ENCODE measurements at places on chromosomes 7 and 10.

DNA sequence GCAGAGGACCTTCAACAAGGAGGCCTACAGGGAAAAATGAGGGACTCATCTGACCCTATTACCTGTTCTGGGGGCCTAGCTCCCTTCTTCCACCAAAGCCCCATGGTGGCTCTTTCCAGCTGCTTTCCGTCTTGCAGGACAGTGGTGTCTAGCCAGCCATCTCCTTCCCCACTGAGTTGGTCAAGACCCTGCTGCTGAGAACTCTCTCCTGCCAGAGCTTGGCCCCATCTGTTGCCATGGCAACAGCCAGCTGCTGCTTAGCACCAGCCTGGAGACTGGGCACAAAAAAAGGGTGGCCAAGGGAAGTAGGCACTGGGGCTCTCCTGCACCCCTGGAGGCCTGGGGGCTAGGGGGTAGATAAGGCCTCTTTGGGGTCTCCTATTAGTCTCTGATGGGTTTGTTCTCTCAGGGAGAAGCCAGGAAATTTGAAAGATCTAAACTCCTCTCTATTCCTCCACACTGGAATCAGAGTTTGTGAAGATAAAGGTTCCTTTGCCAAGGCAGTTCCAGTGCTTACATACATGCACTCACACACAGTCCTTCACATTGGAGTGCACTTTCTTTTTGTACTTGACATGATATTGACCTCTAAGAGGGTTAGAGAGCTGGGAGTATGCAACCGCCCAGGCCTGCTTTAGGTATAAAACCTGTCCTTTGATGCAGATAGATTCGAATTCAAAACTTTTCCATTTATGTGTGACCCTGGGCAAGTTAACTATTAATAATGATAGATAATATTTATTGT, 15.8 kb downstream of the TSPAN33 start:
- DNase-seq = no peak

- DNase-seq = no peak
Observed at GRCh38 chr7:27172823-27173510, 1.2 kb downstream of the HOXA10 start.

DNA sequence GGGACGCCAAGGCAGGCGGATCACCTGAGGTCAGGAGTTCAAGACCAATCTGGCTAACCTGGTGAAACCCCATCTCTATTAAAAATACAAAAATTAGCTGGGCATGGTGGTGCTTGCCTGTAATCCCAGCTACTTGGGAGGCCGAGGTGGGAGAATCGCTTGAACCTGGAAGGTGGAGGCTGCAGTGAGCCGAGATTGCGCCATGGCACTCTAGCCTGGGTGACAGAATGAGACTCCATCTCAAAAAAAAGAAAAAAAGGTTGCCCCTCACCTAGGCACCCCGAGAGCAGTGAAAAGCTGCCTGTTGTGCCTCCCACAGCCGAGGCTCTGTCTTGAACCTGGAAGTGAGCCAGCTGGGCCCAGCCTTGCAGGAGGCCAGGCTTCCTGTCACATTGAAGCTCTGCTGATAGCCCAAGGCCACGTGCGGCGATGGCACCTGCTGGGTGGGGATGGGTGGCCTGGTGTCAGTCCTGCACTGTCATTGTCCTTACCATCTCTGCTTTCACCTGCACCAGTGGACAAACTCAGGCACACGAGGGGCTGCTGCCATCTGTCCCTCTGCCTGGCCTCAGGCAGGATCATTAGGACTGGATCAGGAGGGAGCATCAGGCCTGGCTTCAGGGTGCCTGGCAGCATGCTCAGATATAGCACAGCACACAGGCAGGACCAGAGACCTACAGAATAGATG, 37.8 kb downstream of the DNAJB12 start:
- DNase-seq = no peak

DNA sequence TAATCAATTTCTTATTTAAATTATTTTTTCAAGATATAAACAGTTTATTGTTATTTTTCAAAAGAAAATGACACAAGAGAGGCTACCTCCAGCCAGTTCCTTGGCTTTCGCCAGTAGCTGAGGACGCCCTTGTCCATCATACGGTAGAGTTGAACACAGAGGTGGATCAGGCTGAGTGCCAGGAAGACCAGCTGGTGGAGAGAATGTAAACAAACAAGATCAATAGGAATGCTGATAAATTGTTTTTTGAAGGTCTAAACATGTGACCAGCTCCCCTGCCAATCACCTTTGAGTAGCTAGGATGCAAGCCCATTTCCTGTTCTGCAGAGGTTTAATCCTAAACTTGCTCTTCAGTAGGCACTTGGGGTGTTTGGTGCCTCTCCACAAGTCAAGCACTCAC, 138.9 kb downstream of the PKD1L1 start:
- DNase-seq = no peak

- no peak for DNase-seq
Observed at GRCh38 chr7:96187735-96188134, 134.2 kb downstream of the SLC25A13 start.

DNA sequence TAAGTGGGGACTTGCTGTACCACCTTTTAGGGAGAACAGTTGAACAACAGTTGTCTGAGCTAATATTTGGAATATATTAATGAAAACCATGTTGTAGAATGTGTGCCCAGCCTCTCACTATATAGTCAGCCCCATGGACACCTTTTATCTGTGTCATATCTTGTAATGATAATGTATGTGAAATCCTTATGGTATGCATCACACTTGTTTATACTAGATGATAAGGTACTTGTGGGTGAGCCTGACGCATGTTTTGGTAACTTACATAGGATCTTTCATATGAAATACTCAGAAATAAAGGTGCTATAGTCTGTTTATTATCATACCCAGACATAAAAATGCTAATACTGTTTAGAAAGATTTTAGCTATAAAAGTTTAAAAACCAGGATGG, 32.8 kb downstream of the CAMK1D start:
- no peak for DNase-seq

DNA sequence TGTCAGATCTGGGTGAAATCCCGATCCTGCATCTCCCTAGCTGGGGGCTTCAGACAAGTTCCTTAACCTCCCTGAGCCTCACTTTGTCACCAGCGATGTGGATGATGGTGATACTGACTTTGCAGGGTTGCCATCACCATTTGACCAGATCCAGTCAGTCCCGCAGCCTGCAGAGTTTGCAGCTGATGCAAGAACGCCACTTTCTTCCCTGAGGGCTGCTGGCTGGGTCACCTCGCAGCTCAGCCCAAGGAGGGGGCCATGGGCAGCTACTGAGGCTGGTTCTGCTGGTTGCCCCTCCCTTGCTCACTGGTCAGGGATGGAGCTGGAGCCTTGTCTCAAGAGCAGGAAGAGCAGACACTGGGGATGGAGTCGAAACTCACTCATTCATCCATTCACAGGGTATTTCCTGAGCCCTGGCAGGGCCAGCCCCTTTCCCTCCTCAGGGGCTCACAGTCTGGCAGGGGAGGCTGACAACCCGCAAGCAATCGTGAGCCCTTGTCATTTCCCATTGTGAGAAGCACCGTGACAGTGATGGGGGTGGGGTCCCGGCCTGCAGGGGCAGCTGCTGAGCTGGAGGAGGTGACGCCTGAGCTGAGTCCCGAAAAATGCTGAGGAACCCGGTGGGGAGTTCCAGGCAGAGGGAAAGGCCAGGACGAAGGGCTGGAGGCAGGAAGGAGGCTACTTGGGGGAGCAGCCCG, 111.1 kb upstream of the TCF7L2 start:
- no peak for DNase-seq

- DNase-seq = no peak
Observed at GRCh38 chr10:95133997-95134396, 60.0 kb upstream of the ACSM6 start.

- no peak for DNase-seq
Observed at GRCh38 chr10:34392641-34393170, 422.4 kb downstream of the PARD3 start.

DNA sequence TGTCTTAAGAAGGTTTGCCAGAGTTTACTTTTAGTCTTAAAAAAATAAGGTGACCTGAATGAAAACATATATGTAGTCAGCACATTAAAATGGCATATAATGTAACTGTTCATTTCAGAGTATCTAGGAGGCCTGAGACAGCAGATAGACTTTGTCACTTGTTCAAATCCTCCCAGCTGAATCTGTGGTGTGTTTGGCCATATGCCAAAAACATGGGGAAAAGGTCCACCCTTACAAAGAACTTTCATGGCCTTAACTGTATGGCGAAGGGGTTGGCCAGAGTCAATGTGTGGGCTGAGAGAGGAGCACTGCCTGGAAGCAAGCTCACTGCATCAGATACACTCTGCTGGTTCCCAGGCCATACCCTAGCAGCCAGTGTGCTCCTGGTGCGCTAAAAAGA, 113.7 kb downstream of the ALOX5 start:
- no peak for DNase-seq

DNA sequence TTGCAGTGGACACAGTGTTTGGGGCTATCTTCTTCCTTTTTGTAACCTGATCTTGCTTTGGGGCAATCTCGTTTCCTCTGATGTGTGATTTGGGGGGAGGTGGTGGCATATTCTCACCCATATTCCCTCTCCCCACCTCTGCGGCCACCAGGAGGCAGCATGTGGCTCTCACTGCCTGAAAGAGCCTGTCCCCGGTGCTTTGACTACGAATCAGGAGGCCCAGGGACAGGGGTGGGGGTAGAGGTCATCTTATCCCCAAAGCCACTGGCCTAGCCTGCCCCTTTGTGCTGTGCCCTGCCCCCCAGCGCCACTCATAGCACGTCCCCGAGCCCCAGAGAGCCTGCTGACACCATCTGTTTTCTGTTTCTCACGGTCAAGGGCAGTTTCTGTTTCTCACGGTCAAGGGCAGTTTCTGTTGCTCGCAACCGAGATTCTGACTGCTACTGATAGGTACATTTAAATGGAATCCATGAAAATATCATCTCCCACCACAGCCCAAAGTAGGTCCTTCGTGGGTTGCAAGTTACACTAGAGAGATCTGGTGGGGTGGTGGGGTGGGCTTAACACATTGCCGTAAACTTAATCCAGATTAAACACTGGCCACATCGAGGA, 28.2 kb downstream of the PHYH start:
- DNase-seq = no peak

GRCh38 chr10:116989439-116989838, 15.5 kb downstream of the SHTN1 start:
- no peak for DNase-seq

DNA sequence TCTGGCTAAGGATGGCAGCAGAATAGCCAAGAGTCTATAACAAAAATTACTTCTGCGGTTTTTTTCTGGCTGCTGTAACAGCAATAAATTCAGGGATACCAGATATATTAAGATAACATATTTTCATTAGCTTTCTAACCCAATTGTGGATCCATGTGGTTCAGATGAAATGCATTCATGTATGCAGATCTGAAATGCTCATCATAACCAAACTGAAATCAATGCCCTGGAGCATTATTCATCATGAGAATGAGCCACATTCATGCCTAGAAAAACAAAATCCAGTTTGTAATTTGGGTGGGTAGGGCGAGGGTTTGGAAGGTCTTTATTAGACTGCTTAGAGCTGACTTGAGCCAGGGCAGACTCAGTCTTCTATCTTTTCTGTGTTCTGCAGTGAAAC, 69.8 kb upstream of the SEMA3A start:
- DNase-seq = no peak

- no peak for DNase-seq
Observed at GRCh38 chr7:130891254-130892094, 157.5 kb upstream of the KLF14 start.

GRCh38 chr10:122435212-122435827, 19.1 kb upstream of the ARMS2 start:
- DNase-seq = peak; percentile 2

- no peak for DNase-seq
Observed at GRCh38 chr7:151012031-151012692, 12.1 kb downstream of the ATG9B start.

DNA sequence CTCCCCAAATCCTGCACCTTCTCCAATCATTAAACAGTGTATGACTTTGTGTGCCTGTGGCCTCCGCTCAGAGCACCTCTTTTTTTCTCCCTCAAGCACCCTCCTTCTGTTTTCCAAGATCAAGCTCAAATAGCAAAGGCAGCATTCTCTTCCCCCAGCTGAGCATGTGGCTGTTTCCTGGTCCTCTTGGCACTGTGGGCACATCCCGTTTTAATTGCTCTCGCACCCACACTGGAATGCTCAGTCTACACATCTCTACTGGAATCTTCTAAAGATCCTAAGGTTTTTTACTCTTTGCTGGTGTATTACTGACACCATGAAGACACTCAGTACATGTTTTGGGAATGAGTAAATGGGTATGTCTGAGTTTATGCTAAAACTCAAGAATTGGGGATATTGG, 107.4 kb downstream of the WDFY4 start:
- no peak for DNase-seq

DNA sequence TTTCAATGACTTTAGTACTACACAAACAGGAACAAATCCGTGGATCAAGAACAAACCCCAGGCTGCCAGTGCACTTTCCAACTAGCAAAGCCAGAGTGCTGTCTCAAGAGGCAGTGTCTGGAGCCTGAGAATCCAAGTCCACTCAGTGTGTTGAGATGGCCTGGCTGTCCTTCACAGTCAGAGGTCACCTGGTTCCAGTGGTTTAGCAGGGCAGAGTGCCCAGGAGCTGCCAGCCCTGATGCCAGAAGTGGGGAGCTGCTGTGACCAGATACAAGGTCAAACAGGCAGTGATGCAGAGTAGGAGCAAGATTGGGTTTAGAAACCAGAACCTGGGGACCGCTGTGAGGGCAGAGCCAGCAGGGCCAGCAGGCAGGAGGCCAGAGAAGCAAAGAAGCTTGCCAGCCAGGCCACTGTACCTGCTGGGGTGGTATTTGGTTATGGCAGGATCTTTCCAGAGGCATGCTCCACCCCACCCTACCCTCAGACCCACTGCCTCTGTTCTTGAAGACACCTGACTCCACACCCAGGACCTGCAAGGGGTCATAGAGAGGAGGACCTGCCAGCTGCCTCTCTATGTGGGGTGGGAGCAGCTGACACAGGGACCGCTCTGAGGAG, 35.6 kb upstream of the C10orf90 start:
- no peak for DNase-seq

- no peak for DNase-seq
Observed at GRCh38 chr10:12950583-12951128, 50.9 kb downstream of the CCDC3 start.

GRCh38 chr10:100873146-100873826, 39.5 kb upstream of the SLF2 start:
- DNase-seq = no peak

- no peak for DNase-seq
Observed at GRCh38 chr7:26166684-26167266, 14.8 kb downstream of the NFE2L3 start.

GRCh38 chr7:38842746-38843145, 66.2 kb downstream of the VPS41 start:
- no peak for DNase-seq

GRCh38 chr7:13321316-13321715, 633.9 kb downstream of the ARL4A start:
- no peak for DNase-seq

- DNase-seq = no peak
Observed at GRCh38 chr7:45922810-45923209, 1.7 kb upstream of the IGFBP3 start.

DNA sequence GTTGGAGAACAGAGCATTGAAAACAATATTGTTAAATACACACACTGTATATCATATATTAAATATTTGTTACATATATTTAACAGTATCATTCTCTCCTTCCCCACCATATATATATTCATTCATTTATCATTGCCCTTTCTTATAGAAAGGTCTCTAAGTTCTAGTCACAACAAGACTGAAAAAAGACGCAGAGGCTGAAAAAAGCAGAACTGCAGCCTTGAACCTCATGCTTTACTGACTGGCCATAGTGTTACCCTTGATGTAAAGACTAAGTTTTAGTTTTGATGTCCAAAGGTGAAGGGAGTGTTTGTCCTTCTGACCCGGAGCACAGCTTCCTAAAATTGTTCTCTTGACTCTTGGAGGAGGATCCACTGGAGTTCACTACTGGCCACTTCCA, 247.9 kb downstream of the PTEN start:
- DNase-seq = no peak

Data from NCI-H1930 (cell line).